ENCODE measurements at places on chromosomes 1 and 21. TPM values are rescaled to one million over a fixed set of nuclear protein-coding genes. Genes with fewer than 3 reads are reported as not detected.

Gene GUCA2A
- not detected for total RNA-seq

Gene BCL2L15
- not detected for total RNA-seq

Gene LHX8
- 1.5 TPM for total RNA-seq

Gene CNR2
- total RNA-seq, result not detected

Gene MNDA
- total RNA-seq, result not detected

Gene ZNF670
- total RNA-seq, result 4.3 TPM

Gene ESRRG
- not detected for total RNA-seq

Gene RIPK4
- total RNA-seq, result 14.0 TPM

Gene WNT9A
- 6.9 TPM for total RNA-seq

Measured in A549 treated with CpdA at 1 μM for 4 hours (cell line).